ENCODE measurements at places on chromosomes 1 and 21.

- no peak overlapping the region for H3K27ac ChIP-seq
- no peaks in the 10 kb centered on the region for H3K27me3 ChIP-seq
- no peak for DNase-seq
- no peak overlapping the region for H3K4me3 ChIP-seq
- H3K36me3 ChIP-seq, result no peaks in the 10 kb centered on the region
Measured at GRCh38 chr1:173768206-173768605, 53.4 kb downstream of the KLHL20 start.

- H3K36me3 ChIP-seq, result no peaks in the 10 kb centered on the region
- H3K4me1 ChIP-seq, result no peaks in the 10 kb centered on the region
Measured at GRCh38 chr1:245869847-245870246, 637.2 kb downstream of the SMYD3 start.

DNA sequence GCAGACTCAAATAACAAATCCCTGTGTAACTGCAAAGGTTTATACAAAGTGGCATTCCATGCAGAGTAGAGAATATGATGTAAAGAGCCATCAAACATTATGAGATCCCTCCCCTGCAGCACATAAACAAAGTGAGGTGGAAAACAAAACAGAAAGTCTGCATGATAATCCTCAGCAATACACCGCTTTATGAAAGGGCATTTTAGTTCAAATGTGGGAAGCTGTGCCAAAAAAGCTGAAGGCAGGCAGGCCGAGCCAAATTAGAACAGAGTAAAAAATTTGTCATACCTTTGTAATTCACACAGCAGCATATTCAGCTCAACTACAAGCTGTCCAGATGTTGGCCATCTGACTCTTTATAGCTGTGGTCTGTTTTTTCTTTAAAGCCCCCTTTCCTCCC lies 113.5 kb downstream of the LHX9 start:
- no peaks in the 10 kb centered on the region for H3K27me3 ChIP-seq
- no peak overlapping the region for H3K27ac ChIP-seq
- no peaks in the 10 kb centered on the region for H3K4me1 ChIP-seq
- H3K36me3 ChIP-seq, result no peaks in the 10 kb centered on the region
- DNase-seq, result no peak

- H3K27me3 ChIP-seq, result no peaks in the 10 kb centered on the region
- peaks cover 74% of the 10 kb centered on the region for H3K36me3 ChIP-seq
- no peak for DNase-seq
- H3K4me3 ChIP-seq, result no peak overlapping the region
- no peaks in the 10 kb centered on the region for H3K4me1 ChIP-seq
Measured at GRCh38 chr1:11207898-11208611, 18.9 kb downstream of the ANGPTL7 start.

DNA sequence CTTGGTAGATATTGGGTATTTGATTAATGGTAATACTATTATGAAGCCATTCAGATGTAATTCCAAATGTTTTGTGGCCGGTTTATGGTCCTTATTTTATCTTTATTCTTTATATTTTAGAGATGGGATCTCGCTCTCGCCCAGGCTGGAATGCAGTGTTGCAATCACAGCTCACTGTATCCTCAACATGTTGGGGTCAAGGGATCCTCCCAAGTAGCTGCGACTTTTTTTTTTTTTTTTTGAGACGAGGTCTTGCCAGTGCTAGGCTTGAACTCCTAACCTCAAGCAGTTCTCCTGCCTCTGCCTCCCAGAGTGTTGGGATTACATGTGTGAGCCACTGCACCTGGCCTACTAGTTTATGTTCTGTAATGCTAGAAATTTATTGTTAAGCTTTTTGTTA lies 4.7 kb downstream of the DDI2 start:
- H3K36me3 ChIP-seq, result peaks cover 7% of the 10 kb centered on the region
- no peak for DNase-seq
- no peaks in the 10 kb centered on the region for H3K27me3 ChIP-seq
- H3K27ac ChIP-seq, result no peak overlapping the region

Data from CD4-positive, alpha-beta memory T cell (primary cell).